HT-29 (cell line): ENCODE measurements at places on chromosomes 16 and 17. TPM values are rescaled to one million over a fixed set of nuclear protein-coding genes. Genes with fewer than 3 reads are reported as not detected.

The FBXL19 gene
- 42.6 and 43.3 TPM in 2 replicates for total RNA-seq

DNA sequence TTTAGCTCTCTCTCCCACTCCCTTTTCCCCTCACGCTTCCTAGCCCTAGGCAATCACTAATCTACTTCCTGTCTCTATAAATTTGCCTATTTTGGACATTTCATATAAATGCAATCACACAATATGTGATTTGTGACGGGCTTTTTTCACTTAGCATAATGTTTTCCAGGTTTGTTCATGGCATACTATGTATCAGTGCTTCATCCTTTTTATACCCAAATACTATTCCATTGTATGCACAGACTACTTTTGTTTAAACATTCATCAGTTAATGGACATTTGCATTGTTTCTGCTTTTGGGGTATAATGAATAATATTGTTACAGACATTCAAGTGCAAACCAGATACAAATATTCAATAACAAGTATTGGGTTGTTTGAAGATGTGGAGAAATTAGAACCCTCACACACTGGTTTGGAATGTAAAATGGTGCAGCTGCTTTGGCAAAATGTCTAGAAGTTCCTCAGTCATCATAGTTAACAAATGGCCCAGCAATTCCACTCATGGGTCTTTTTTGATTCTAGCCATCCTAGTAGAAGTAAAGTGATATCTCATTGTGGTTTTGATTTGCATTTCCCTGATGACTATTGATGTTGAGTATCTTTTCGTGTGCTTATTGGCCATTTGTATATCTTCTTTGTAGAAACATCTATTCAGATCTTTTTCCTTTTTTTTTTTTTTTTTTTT is 67.7 kb downstream of the TBX4 start:
- DNase-seq, result no peak

The HBA1 gene
- not detected in 2 replicates for total RNA-seq

DNA sequence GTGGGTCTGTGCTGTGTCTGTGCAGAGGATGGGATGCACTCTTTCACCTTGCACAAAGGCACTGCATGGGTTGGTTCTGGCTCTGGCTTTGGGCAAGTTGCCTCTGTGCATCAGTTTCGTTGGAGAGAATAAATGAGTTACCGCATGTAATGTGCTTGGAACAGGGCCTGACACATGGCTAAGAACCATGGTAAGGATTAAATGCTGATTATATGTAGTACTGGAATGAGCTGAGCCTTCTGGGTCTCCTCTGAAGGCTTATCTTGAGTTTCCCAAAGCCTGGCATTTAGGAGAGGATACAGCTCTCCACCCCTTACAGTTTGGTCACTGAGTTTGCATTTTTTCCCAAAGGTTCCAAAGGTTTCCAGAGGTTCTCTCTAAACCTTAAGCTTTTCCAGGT is 69.1 kb downstream of the KSR1 start:
- no peak for DNase-seq

DNA sequence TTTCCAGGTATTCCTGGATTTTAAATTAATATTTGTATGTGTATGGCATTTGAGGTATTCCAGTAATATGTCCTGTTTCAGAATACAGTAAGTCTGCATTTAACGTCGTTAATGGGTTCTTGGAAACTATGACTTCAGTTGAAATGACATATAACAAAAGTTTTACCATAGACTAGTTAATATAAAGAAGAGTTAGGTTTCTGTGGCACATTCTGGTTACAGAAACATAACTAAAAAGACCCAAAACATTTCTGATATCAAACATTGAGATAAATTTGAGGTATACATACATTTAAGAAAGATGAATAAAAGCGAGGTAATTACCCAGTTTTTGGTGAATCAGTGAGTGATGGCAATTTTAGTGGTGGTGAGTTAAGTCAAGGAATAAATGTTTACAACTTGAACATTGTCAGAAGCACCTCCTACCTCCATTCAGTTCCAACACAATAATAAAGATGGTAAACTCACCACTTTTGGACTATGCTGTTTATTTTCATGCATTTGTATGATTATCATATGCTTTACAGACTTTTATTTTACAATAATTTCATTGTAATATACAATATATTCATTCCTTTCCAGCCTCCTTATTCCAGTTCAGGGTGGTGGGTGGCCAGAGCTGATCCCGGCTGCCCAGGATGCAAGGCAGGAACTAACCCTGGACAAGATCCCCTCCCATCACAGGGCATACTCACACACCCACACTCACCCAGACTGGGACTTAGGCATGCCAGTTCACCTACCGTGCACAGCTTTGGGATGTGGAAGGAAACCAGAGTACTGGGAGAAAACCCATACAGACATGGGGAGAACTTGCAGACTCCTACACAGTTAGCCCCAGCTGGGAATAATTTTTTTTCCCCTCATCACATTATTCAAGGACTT is 9.7 kb downstream of the LUC7L3 start:
- no peak for DNase-seq

The LRRC36 gene
- 0.46 TPM in 1 of 2 replicates, not detected in the other for total RNA-seq

GRCh38 chr17:82876602-82877379 is 37.0 kb upstream of the ZNF750 start:
- DNase-seq, result peak; percentile 89

DNA sequence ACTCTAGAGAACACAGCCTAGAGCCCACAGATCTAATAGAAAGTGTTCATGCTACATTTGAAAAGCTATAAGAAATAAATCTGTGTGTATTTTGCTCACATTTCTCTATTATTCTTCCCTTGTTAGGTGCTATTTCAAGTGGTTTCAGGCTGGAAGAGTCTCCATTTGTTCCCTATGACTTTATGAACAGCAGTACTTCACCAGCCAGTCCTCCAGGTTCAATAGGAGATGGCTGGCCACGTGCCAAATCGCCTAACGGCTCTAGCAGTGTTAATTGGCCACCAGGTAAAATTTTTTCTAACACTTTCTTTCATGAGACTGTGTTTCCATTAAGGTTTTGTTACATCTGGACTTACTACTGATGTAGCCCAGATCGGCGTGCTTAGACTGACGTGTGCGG is 30.7 kb upstream of the SLC5A11 start:
- no peak for DNase-seq

- no peak for DNase-seq
Observed at GRCh38 chr16:3789375-3790099, 72.2 kb upstream of the TRAP1 start.

DNA sequence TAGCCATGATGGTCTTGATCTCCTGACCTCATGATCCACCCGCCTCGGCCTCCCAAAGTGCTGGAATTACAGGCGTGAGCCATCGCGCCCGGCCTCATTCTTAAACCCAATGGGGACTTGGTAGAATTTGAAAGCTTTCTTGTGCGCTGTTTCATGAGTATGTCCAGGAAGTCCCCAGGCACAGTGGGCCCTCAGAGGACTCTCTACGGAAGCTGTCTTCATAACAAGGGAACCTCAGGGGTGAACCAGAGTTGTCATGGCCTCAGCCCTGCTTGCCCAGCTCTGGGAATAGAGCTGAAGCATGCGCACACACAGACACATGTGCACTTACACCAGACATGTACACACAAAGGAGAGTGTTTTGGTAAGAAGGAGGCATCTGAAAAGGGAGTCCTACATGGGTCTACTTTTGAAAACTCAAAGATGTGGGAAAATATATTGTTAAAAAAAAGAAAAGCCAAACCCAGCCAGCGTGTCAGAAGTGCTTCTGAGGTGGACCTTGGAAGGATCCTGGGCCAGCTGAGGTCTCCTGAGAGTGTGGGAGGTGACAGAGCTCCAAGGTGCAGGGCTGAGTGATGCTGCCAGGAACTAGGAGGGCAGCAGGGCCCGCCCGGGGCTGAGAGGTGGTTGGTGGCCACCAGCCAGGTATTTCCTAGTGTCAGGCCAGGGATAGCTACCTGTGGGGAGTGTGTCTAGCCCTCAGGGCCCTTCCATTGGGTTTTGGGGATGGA is 54.6 kb downstream of the EPN2 start:
- no peak for DNase-seq

DNA sequence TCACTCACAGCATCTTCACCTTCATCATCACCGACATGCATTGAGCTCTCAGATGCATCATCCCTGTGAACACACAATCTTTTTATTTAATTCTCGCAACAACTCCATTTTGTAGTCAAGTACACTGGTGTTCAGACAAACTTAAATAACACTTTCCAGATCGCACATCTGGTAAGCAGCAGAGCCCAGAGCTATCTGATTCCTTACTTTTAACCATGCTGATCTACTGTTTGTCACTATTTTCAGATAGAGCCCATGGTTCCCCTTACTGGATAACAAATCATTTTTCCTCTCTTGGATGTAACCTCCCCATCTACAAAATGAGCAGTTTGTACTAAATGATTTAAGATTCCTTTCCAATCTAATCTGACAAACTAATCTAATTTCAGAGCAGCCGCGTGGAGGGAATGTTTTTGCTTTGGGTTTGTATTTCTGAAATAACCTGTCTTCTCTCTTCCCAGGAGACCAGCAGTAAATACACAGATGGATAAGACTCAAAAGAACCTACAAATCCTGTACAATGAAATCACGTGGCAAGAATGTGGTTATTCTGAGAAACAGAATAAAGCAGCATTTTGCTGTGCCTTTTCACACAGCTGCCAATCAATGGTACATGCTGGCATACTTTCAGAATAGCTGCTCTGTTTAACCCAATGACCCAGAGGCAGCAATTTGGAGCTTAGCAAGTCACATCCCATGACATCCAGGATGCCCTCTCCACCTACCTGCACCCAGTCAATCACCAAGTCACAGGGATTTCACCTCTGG is 72.9 kb upstream of the CCL2 start:
- no peak for DNase-seq

DNA sequence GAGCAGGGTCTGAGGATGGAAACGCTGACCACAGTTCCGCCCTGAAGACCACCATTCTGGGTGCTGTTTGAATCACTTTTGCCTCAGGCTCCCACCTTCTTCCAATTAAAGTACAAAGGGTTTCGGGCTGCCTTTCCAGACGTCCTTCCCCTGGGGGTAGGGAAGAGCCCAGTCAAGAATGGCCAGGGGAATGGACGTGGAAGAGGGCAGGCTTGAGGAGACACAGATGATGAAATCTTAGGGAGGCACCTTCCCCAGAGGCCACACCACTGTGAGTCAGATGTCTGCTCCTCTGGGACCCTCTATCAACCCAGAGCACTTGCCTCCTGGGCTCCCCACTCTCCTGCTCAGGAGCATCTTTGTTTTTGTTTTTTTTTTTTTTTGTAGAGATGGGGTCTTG is 27.5 kb upstream of the MTSS2 start:
- DNase-seq, result no peak

The RNF222 gene
- not detected in 2 replicates for total RNA-seq
